CD4-positive, alpha-beta T cell treated with Interleukin-2 at 100 ng/mL for 4 hours (primary cell): ENCODE measurements at places on chromosomes 7 and 10.

GRCh38 chr10:29387269-29387668 is 98.4 kb downstream of the LYZL1 start:
- DNase-seq: no peak

GRCh38 chr7:114365791-114366190 is 48.8 kb upstream of the FOXP2 start:
- DNase-seq: no peak

- no peak for DNase-seq
Measured at GRCh38 chr10:80537736-80538480, at the start of gene SH2D4B. SH2D4B (plus strand) TSS chr10:80537902; CDS start chr10:80538332, 430 bp downstream.

DNA sequence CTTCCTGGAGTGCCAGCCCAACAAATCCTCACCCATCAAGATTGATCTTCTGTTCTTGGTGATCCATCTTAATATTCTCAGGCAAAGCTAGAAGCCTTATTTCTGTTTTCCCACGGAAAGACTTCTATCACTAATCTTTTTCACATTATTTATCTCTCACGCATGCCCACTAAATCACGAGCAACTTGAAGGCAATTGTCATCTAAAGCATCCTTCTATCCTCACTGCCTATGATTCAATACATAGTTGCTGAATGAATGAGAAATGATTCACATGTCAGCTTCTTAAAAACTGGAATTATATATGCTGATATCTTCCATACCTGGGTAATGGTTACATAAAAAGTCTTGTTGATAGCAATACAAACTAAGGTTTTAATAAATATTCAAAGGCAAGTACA is 12.6 kb upstream of the COL1A2 start:
- DNase-seq: no peak

DNA sequence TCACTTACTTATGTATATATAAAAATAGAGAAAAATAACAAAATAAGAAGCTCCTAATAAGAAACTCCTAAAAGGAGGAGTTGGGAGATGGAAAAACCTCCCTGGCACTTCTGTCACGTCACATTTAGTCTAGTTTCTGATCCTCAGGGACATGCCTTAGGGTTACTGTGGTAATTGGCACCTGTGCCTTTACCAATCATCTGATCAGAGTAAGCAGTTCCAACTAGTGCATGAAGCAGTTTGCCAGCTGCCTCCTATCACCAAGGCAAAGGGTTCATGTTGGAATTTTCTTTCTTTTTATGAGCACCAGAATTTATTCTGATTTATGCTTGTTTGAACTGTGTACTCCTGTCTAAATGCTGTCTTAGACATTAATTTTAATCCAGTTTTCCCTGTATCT is 49.9 kb downstream of the ARL4A start:
- DNase-seq: no peak

DNA sequence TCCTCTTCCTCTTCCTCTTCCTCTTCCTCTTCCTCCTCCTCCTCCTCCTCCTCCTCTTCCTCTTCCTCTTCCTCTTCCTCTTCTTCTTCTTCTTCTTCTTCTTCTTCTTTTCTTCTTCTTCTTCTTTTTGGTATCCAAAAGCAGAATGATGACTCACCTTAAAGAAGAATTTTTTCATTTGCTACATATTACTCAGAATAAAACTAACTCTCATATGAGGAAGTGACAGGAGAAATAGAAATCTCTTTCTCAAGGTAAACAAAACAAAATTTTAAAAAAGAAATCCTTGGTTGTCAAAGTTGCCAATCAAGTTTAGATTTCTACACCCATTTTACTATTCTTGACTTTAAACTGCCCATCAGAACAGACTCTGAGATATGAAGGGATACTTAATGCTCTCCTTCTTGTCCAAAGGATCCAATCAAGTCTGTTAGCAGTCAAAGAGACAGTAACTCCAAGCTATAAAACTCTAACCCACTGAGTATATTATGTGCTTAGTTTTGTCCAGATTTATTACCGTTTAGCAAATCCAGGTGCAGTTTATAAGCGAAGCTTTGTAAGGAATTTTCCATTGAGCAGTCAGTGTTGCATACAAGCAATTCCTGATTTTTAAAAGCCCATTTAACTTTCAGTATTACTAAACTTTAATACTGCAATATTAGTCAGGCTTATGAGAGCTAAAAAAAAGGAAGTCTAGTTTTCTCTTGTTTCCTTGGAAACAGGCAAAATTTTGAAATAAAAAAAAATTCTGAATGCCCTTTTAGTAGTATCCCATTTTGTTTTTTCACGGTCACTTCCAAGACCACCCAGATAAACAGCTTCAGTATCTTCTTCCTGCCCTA is 43.1 kb upstream of the SNX13 start:
- DNase-seq: no peak

GRCh38 chr10:24958091-24958720 is 5.8 kb upstream of the PRTFDC1 start:
- no peak for DNase-seq

- DNase-seq: no peak
Measured at GRCh38 chr10:86506499-86506898, 15.1 kb downstream of the WAPL start.

GRCh38 chr10:97188261-97188711 is 2.5 kb upstream of the SLIT1 start:
- DNase-seq: no peak

DNA sequence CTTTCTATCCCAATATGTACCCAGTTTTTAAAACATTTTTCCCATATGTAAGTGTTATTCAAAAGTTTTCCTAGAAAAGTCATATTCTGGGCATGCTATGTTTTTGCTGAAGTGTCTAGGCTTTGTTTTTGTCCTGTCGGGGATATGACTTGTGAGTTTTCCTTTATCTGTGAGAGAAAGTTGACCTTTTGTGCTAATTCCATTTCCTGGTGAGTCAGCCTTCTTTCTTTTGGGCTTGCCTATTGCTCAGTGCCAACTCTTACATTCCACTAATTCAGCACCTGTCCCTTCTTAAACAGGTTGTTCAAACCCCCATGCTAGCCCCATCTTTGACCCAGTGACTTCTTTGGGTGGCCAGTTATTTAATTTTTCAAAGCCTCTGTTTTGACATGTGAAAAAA is 146.2 kb downstream of the AHR start:
- DNase-seq: no peak

- DNase-seq: no peak
Measured at GRCh38 chr7:2214636-2215035, 18.1 kb downstream of the MAD1L1 start.

DNA sequence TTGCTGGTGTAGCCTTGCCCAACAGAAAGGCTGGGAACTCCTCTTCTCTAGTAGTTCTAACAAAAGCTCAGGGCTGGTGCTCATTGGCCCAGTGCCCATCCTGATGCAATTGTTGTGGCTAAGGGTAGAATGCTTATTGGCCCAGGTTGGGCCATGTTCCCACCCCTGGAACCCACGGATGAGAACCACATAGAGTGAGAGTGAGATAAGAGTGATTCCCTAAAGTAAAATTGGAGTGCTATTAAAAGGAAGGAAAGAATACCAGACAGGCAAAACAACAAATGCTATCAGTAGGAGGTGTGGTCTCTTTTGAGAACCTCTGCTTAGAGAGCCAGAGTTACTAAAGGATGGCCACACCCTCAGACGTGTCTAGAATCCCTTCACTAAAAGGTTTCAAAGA is 49.2 kb downstream of the LGI1 start:
- no peak for DNase-seq

GRCh38 chr7:142808802-142809583 is 38.2 kb downstream of the PRSS2 start:
- DNase-seq: peak; percentile 98

- DNase-seq: no peak
Measured at GRCh38 chr10:76397181-76398042, 966.0 kb downstream of the LRMDA start.

GRCh38 chr7:143048827-143049226 is 3.3 kb upstream of the OR6V1 start:
- no peak for DNase-seq

DNA sequence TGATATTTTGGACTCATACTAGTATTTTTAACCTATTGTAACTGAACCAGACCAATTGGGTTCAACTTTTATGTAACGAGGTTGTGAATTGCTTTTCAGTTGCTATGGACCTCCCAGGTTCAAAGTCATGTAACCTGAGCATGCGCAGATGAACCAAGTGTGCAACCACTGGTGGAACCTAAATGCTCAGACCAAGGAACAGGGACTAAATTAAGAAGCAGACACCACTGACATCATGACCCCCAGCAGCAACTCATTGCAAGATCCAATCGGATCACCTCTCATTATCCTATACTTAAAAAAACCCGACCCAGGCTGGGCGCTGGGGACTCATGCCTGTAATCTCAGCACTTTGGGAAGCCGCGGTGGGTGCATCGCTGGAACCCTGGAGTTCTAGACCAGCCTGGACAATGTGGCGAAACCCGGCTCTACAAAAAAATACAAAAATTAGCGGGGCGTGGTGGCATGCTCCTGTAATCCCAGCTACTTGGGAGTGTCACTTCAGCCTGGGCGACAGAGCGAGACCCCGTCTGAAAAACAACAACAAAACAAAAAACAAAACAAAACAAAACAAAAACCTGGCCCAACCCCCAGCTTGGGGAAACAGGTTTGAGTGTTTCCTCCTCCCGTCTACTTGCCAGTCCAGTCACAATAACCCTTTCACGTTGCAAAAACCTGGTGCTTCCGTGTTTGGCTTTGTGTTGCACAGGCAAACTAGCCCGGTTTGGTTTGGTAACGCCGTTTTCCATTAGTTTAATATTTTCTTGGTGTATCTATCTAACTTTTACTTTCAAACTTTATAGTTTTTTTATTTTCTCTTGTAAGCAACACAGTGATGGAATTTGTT is 11.3 kb upstream of the ZNF518A start:
- DNase-seq: no peak

- DNase-seq: no peak
Measured at GRCh38 chr10:47073967-47074366, 162.7 kb downstream of the PTPN20 start.

- DNase-seq: no peak
Measured at GRCh38 chr10:97336006-97336405, 1.5 kb upstream of the FRAT2 start.

GRCh38 chr7:121873289-121874194 is 581 bp downstream of the PTPRZ1 start:
- DNase-seq: no peak

GRCh38 chr7:99365318-99366141 is 9.0 kb upstream of the ARPC1B start:
- peak; percentile 71 for DNase-seq

DNA sequence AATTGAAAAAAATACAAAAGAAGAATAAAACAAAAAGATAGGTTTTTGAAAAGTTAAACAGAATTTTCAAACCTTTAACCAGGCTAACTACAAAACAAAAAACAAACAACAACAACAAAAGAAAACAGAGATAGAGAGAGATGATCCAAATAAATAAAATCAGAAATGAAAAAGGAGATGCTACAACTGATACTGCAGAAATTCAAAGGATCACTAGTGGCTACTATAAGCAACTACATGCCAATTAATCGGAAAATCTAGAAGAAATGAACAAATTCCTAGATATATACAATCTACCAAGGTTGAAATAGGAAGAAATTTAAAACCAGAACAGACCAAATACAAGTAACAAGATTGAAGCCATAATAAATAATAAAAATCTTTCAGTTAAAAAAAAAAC is 326.8 kb upstream of the VSTM2A start:
- DNase-seq: no peak

GRCh38 chr10:26251925-26252324 is 35.4 kb downstream of the GAD2 start:
- no peak for DNase-seq

- DNase-seq: no peak
Measured at GRCh38 chr7:26992670-26993069, 103.1 kb downstream of the HOXA1 start.

- no peak for DNase-seq
Measured at GRCh38 chr7:152949790-152950189, 190.2 kb downstream of the ACTR3B start.

GRCh38 chr7:102089175-102090098 is 197.2 kb upstream of the SH2B2 start:
- no peak for DNase-seq

DNA sequence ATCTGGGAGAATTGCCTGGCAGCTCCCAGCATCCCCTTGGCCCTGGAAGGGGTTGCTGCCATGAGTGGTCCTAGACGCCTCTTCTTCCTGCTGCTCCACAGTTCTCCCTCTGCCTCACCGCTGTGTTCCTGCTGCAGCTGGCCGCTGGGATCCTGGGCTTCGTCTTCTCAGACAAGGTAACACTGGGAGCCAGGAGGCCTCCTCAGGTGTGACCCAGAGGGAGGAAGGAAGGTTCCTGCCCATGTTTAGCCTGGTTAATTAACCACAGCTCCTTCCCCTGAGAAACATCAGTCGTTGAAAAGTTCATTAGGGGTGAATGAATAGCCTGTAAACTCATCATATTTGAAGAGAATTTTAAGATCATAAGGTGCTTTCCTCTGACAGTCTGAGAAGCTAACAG is 18.2 kb downstream of the TSPAN33 start:
- DNase-seq: no peak

GRCh38 chr7:4479367-4480039 is 202.6 kb upstream of the FOXK1 start:
- DNase-seq: no peak

DNA sequence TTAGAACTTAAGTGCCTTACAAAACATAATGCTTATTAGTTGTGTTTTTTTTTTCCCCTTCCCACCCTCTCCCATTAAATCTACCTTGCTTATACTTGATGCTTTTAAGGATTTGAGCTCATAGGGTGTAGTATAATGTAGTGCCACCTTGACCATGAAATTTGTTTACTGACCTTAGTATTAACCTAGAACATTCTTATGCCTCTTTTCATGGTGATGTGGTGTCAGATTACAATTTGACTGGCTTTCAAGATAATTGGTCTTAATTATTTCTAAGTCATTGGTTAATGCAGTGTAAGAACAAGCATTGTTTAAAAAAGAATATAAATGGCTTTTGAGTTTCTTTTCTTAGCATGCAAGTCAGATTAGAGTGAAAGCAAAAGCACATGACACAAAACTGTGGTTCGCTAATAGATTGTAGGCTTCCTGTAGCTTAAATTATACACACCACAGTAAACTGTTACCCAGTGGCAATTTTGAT is 61.8 kb downstream of the ADD3 start:
- peak; percentile 56 for DNase-seq

GRCh38 chr10:77501152-77501845 is 136.3 kb downstream of the KCNMA1 start:
- DNase-seq: no peak

GRCh38 chr7:100582041-100582579 is 3.8 kb downstream of the LRCH4 start:
- DNase-seq: no peak

DNA sequence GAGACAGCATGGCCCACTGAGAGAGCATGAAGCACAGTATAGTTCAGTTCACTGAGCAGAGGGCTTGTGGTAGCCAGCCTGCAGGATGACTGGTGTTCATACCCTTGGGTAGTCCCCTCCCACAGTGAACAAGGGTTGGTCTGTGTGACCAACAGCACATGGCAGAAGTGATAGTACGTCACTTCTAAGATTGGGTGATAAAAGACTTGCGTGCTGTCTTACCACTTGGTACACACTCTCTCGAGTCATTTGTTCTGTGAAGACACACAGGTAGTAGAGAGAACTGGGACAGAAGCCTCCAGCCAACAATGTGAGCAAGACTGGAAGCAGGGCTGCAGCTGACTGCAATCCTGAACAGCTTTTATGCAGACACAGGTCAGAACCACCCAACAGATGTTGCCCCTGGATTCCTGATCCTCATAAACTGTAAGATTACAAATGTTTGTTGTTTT is 14.6 kb downstream of the EPC1 start:
- peak; percentile 88 for DNase-seq

GRCh38 chr7:786472-787255 is 45.6 kb upstream of the SUN1 start:
- peak; percentile 73 for DNase-seq
